ENCODE measurements at places on chromosomes 2 and 18.

DNA sequence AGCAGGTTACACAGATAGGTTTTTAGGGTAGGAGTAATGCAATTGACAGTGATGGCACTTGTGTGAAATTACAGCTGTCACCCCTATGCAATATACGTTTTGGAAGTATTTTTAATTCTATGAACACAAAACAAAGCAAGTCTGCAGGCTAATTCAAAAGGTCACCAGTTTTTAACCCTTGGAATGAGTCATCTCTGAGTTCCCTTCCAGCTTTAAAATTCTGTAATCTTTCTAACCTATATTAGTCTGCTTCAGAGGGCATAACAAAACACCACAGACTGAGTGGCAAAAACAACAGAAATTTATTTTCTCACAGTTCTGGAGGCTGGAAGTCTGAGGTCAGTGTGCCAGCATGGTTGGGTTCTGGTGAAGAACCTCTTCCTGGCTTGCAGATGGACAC is 596.9 kb upstream of the HNMT start:
- no peak overlapping the region for H3K27ac ChIP-seq
- no peak for DNase-seq
- no peaks in the 10 kb centered on the region for H3K27me3 ChIP-seq
- H3K36me3 ChIP-seq, result no peaks in the 10 kb centered on the region

DNA sequence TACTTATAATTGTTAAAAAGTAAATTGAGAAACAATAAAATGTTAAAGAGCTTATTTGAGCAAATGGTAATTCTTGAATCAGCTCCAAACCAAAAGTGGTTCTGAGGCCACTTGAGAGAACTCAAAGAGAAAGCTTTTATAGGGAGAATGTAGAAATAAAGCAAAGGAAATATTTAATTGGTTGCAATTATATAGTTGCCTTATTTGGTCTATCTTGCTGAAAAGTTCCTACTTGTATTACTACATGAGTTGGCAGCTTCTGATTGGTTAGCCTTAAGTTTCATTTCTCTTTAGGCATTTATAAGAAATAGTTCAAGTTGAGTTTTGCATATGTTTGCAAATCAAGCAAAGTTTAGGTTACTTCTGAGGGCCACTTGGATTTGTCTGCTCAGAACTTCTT is 38.1 kb downstream of the SCN2A start:
- no peak overlapping the region for H3K27ac ChIP-seq
- H3K27me3 ChIP-seq, result no peaks in the 10 kb centered on the region
- no peak for DNase-seq
- H3K36me3 ChIP-seq, result peaks cover 4% of the 10 kb centered on the region

DNA sequence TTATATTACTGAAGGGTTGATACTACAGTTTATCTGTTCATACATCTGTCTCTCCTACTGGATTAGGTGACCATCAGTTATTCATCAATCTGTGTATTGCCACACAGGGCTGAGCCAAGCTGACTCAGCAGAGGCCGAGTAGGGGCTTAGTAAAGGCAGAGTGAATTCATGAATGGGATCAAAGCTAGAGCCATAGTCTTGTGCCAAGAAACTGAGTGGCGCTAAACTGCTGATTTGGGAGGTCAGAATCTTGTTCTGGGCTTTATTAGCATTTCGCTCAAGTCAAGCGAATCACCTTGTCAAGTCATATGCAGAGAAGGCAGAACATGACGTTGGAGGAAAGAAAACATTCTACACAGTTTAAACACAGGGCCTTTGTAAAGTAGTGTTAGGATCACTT is 34.1 kb downstream of the SOCS6 start:
- no peak overlapping the region for H3K27ac ChIP-seq
- H3K27me3 ChIP-seq, result no peaks in the 10 kb centered on the region
- H3K4me1 ChIP-seq, result no peaks in the 10 kb centered on the region

DNA sequence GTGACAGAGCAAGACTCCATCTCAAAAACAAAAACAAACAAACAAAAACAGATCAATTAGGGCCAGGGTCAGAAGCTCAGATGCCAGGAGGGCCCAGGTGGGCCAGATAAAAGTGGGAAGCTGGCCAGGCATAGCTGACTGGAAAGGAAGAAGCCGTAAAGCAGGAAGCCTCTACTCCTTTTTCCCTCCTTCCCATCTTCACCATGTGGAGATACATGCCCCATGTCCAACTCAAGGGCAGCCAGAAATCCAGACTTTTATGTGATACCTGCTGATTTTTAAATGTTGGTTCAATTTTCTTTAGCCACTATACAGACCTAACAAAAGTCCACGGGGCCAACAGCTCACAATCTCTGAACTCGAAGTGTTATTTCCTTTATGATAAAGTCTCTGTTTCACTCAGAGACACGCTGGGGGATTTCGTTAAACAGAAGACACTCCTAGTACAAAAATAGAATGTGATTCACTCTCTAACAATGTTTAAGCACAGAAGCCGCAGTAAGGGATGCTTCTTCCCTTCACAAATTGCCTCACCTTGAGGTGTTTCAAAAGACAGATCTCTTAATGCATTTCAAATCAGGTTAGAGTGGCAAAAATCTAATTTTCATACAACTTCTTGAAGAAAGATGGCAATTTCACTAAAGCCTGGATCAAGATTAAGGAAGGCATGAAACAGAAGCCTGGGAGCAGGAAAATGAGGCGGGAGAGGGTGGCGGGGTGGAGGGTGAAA is 14.0 kb downstream of the TMEM247 start:
- H3K27me3 ChIP-seq, result peaks cover 17% of the 10 kb centered on the region
- no peaks in the 10 kb centered on the region for H3K36me3 ChIP-seq
- DNase-seq, result no peak
- H3K27ac ChIP-seq, result no peak overlapping the region

GRCh38 chr2:102753563-102754159 is 8.2 kb upstream of the TMEM182 start:
- DNase-seq, result no peak
- no peaks in the 10 kb centered on the region for H3K36me3 ChIP-seq
- no peak overlapping the region for H3K4me3 ChIP-seq
- H3K4me1 ChIP-seq, result peaks cover 4% of the 10 kb centered on the region
- no peak overlapping the region for H3K27ac ChIP-seq

Data from activated naive CD8-positive, alpha-beta T cell treated with anti-CD3 and anti-CD28 coated beads, Interleukin-2, amount 10 ng/mL, durations not matched to agents 7 days and 5 days (primary cell).